ENCODE measurements at places on chromosomes 5 and 9.
A peak's percentile ranks its signal among the peaks of the same experiment; 100 is the strongest.

DNA sequence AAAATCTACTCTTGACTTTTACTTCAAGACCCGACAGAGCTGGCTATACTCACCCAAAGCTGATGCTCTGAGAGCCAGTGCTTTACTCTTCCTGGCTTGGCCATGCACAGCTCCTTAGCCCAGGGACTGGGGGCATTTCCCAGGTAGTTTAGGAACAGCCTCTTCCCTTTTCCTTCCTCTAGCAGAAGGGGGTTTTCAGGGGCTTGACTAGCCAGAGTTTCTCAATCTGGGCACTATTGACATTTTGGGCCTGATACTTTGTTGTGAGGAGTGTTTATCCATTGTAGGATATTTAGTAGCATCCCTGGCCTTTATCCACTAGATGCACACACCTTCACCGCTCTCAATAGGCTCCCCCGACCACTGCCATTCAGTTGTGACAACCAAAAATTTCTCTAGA lies 50.0 kb upstream of the RFX3 start:
- no peak for DNase-seq

DNA sequence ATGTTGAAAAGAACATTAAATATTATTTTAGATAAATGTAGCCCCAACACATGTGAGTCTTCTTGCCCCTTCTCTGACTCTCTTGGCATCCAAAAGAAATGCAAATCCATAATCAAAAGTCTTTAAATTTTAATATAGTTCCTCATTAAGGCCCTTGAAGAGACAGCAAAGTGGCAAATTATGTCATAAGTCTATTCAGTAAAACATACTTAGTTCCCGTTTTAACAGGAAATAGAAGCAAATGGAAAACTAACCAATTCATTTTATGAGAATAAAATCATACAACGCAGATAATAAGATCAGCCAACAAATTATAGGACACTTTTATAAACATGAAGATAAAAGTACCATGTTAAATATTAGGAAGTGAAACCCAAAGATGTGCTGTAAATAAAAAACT lies 20.1 kb upstream of the IFNB1 start:
- DNase-seq = no peak

DNA sequence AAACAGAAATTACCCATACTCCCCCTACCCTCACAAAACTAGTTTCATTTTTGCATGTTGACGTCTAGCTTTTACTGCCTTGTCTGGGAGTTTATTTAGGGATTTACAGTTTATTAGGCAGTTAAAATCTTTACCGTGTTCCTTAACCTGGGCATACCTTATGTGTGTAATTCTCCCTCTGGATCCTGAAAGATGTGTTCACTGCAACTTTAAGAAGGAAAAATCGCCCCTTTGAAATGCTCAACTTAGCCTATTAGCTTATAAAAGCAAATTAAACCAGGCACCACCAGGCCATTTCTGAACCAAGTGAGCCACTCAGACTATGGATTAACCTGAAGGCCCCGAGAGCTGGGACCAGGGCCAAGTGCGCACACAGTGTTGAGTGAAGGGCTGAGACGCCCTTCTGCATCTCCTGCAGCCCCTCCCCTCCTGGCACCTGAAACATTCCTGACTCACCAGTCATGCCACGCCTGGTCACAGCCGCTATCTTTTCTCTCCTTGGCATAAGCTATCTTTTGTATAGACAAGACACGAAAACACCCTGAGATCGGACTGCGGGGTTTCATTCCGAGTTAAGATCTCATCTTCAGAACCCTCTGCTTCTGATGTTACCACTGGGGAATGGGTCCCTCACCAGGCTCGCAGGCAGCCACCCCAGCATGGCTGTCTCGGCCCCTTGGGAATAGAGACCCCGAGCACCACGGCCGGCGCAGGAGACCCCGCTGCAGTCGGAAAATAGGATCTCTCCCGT lies 111.9 kb downstream of the ROR2 start:
- DNase-seq = no peak

DNA sequence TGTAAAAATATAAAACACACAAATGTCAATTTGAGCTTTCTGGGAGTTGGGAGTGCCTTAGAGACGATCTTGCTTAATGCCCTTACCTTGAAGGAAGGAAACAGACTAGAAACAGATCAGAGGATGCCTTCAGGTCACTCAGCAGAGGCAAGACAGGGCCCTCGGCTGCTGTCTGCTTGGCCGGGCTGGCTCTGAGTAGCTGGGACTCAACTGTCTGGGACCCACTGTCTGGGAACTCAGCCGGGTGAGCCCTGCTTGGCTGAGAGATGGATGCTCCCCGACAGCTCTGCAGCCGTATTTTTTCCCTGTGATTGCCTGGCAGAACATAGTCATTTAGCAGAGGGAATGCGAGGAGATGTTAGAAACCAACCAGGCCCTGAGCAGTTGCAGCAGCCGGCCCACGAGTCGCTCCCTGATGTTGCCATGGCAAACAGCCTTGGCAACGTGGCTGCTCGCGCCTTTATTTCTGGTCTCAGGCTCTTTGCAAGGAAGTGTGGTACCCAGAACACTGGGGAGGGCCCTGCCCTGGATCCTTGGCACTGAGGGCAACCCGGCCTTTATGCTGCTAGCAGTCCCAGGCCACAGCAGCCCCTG lies 10.9 kb downstream of the PPARGC1B start:
- no peak for DNase-seq

DNA sequence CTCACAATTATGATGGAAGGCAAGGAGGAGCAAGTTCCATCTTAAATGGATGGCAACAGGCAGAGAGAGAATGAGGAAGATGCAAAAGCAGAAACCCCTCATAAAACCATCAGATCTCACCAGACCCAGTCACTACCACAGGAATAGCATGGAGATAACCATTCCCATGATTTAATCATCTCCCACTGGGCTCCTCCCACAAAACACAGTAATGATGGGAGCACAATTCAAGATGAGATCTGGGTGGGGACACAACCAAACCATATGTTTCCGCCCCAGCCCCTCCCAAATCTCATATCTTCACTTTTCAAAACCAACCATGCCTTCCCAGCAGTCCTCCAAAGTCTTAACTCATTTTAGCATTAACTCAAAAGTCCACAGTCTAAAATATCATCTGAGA lies 304.0 kb downstream of the TUSC1 start:
- no peak for DNase-seq

- DNase-seq = peak; percentile 73
These were observed 41.5 kb downstream of the SH3PXD2B start for GRCh38 chr5:172412724-172413286.

DNA sequence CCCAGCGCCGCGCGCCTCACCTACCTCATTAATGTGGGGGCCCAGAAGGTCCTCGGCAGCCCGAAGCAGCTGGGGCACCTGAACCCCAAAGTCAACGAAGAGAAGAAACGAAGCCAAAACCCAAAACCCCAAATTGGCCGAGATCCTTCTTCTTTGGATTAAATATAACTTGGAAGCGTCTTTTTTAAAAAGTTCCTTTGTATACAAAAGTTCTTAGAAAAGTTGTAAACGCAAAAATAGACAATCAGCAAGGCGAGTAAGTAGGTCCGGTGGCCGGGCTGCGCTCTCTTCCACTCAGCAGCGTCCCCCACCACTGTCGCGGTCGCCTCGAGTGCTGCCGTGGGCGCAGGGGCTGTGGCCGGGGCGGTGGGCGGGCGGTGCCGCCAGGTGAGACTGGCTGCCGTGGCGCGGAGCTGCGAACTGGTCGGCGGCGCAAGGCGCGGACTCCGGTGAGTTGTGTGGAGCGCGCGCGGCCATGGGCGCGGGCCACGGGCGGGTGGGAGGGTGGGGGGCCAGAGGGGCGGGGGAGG lies 360 bp downstream of the KLF4 start:
- DNase-seq = no peak

GRCh38 chr9:130118841-130119518 lies 53.2 kb upstream of the NCS1 start:
- DNase-seq = no peak

DNA sequence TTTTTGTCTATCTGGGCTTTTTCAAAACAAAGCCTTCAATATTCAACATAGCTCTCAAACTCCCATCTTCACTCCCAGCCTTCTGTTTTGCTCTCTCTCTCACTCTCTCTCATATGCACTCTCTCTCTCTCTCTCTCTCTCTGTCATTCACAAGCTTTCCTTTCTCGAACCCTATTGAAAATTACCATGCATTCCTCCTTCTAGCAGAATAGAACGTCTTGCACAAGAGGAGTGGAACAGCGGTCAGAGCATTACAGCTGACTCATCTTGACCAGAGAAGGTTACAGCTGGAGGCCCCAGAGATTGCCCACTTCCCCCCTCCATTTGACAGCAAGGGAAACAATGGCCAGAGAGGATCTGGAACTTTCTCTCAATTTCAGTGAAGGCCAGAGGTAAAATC lies 51.0 kb upstream of the LIFR start:
- no peak for DNase-seq

GRCh38 chr5:116360008-116360853 lies 214.4 kb downstream of the SEMA6A start:
- no peak for DNase-seq

GRCh38 chr5:167633931-167634341 lies 657.5 kb upstream of the WWC1 start:
- no peak for DNase-seq

- DNase-seq = no peak
These were observed 1823.9 kb upstream of the CDH9 start for GRCh38 chr5:28862137-28862859.

DNA sequence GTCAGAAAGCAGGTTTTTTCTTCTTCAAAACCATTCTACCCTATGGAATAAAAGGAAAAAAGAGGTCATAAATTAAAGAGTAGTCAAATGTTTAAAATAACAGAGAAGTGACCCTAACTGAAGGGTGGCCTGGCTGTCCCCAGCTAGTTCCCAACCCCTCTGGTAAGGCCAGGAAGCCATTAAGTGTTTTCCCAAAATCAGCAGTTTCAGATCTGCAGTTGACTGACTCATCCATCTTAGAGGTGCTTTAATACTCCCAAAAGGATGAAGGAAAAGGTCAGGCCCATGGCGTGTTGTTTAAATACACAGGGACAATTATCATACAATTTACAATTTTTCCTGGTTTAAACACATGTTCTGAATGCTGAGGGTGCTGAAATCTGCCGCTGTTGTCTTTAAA lies 47.9 kb upstream of the TBC1D9B start:
- DNase-seq = no peak

DNA sequence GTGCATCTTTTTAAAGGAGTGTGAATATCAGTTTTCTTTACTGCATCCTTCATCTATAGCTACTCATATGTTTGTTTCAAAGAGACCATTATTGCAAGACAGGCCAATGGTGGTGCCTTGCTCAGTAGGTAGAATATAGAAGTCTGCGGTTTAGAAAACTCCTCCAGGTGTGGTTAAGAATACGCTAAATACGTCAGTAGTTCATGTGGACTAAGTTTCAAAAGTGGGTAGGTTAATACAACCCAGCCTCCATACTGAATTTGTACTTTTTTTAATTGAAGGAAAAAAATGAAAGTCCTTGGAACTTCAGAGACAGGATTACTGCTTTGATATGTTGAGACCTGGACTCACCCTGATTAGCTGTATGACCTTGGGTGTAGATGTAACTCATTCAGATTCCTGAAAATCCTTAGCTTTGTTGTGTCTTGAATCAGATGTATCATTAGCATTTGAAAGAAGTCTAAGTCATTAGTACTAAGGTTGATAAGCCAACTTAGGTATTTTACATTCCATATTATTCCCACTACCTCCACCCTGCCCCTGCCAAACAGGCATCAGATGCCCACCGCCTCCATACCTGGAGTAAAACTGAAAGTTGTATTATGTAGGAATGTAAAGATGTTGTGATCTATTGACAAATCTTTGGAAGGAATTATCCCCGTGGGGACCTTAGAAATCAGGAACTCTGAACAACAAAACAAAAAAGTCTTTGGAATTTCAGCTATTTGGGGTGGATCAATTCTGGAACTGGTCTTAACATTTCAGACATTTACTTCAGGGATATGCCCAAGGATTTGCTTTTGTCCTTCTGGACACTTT lies 6.1 kb downstream of the BASP1 start:
- DNase-seq = no peak

GRCh38 chr9:94802793-94803192 lies 76.3 kb downstream of the AOPEP start:
- peak; percentile 79 for DNase-seq

DNA sequence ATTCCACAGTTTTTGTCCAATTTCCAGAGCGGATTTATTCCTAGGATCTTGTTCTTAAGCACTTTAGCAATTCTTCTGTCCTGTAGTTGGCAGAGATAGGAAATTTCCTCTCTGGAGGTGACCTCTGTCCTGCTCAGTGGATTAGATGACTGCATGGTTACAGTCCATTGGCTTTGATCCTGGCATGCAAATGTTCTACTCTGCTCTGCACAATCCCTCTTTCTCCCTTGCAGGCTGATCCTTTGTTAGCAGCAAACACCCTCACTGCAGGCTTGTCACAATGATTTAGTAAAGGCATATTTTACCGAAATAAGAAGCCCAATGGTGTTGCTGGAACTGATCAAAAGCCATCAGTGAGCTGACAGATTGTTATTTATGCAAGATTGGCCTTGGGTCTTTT lies 243.8 kb downstream of the COX7C start:
- DNase-seq = no peak

- no peak for DNase-seq
These were observed 51.1 kb downstream of the STARD4 start for GRCh38 chr5:111461255-111461671.

DNA sequence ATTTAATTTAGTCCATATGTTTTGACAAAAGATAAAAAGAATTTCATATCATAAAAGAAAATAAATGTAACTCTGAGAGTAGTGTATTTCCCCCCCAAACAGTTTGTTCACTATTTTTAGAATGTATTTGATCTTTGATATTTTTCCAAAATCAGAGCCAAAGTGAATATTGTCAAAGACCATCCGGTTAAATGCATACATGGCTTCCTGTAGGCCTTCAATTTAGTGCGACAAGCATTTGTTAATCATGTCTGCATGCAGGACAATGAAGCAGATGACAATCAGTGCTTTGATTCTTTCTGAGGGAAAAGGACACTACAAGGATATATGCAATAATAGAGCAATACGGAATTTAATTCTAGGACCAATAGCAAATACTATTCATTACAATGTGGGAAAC lies 79.8 kb downstream of the ACTBL2 start:
- no peak for DNase-seq

DNA sequence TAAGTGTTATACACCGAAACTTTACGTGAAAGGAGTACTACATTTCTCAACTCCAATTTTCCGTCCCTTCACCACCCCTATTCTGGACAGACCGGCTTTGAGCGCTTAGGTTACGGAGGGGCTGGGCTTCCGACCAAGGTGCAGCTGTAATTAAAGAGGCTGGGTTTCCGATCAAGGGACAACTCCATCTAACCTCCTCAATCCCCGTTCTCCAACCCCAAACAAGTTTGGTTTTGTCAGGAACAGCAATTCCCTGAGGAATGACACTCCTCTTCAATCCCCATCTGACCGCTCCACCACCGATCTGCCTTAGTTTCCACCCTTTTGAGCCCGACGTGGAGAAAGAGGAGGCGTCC lies 577 bp downstream of the TUT7 start:
- DNase-seq = peak; percentile 53

GRCh38 chr9:4048441-4048840 lies 251.4 kb downstream of the GLIS3 start:
- DNase-seq = peak; percentile 10

- no peak for DNase-seq
These were observed 79.4 kb downstream of the SPTLC1 start for GRCh38 chr9:92035687-92036410.

Measured in activated CD4-positive, alpha-beta T cell treated with anti-CD3 and anti-CD28 coated beads, Interleukin-10, Interleukin-2, amounts not matched to agents 100 ng/mL and 50 ng/mL, durations not matched to agents 16 hours and 8 hours (primary cell).